ENCODE measurements at places on chromosomes 5 and 9. TPM values are rescaled to one million over a fixed set of nuclear protein-coding genes. Genes with fewer than 3 reads are reported as not detected.

SPATA6L gene
- 1.2 TPM for total RNA-seq

PCDHB7 gene
- 0.63 TPM for total RNA-seq

PCDHGC5 gene
- 7.0 TPM for total RNA-seq

SLC25A2 gene
- 0.72 TPM for total RNA-seq

OR1N1 gene
- not detected for total RNA-seq

GPR107 gene
- total RNA-seq: 30.9 TPM

RANBP17 gene
- 10.6 TPM for total RNA-seq

NMUR2 gene
- not detected for total RNA-seq

GBGT1 gene
- 0.98 TPM for total RNA-seq

PCDHB8 gene
- 0.27 TPM for total RNA-seq

SLC6A18 gene
- total RNA-seq: not detected

DNM1 gene
- total RNA-seq: 28.0 TPM

TMEFF1 gene
- total RNA-seq: 0.49 TPM

RASEF gene
- total RNA-seq: 0.41 TPM

SPATA31D4 gene
- not detected for total RNA-seq

EXOSC3 gene
- 109 TPM for total RNA-seq

PCDHB16 gene
- 0.25 TPM for total RNA-seq

PCDHGA2 gene
- total RNA-seq: 3.9 TPM

UGT3A2 gene
- total RNA-seq: not detected

TMEM174 gene
- total RNA-seq: not detected

NIM1K gene
- 1.9 TPM for total RNA-seq

IL17B gene
- total RNA-seq: not detected
